ENCODE measurements at places on chromosomes 4 and X. TPM values are rescaled to one million over a fixed set of nuclear protein-coding genes. Genes with fewer than 3 reads are reported as not detected.

PLAC8 gene
- total RNA-seq, result 258 TPM

DNA sequence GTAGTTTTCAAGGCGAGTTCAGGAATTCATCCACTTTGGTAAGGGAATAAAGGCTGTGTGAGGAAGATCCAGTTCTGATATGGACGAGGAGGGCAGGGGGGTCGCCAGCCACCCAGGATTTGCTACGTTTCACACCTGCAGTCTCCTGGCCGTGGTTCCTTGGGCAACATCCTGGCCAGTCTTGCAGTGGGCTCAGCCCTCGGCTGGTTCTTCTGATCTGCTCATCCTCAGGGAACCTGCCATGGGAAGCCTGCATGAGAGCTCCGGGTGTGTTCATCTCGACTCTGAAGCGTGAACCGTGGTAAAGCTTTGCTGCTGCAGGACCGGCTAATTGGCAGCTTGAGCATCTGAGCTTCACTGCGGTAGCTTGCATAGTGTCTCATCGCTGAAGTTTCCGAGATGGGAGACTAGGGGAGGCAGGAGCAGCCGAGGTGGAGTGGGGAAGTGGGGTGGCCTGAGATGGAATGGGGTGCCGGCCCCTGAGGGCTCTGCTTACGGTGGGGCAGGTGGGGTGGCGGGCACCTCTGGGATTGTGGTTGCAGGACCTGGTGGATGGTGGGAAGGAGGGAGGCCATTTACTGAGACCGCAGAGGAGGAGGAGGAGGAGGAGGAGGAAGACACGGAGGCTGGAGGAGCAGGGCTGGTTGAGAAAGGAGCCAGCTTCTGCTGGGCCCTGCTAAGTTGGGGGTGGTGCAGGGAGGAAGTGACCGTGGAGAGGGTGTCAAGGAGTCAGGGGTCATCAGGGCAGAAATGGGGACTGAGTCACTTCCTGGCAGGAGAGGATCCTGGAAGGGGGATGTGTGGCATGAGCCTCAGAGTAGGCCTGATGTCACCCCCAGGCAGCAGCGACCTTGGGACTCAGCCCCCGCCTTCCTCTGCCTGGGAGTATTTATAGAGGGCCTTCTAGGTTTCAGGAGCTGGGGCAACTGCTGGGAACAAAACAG is 213.1 kb upstream of the PSAPL1 start:
- peaks cover 21% of the 10 kb centered on the region for H3K4me1 ChIP-seq
- DNase-seq, result no peak
- H3K4me3 ChIP-seq, result no peak overlapping the region
- peaks cover 13% of the 10 kb centered on the region for H3K27me3 ChIP-seq
- H3K36me3 ChIP-seq, result no peaks in the 10 kb centered on the region

VSIG1 gene
- 39.5 TPM for total RNA-seq

PPP2R2C gene
- not detected for total RNA-seq

DNA sequence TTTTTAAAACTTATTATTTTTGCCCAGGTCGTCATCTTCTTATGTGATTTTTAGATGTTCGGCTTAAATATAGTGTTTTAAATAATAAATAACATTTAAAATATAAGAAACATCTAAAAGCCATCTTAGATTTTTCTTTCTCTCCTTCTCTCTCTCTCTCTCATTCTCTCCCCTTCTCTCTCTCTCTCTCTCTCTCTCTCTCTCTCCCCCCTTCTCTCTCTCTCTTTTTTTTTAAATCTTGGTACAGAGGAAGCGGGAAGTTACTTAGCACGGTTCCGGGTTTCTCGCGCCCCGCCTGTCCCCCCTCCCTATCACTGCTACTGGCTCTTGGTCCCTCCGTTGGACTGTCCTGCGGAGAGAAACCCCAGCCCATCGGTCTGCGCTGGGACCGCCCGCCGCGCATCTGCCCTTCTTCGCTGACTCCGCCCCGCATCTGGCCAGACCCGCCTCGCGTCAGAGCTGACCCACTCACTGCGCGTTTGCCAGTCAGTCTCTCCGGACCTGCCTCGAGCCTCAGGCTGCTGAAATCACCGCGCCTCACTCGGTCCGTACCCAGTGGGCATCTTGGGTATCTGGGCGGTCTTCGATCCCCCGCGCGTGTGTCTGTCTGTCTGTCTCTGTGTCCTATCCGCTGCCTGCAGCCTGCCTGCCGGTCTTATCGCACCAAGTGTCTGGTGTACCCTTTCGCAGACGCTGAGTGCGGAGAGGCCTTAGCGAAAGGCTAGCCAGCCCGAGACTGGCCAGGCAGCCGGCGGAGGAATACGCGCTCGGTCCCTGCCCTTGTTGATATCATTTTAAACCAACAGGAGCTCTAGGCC is at the start of gene PABPC5:
Gene PABPC5 (plus strand): TSS at position 489 of the 818 bp plus-strand sequence. CDS start 739 bp downstream, outside the sequence.
- no peaks in the 10 kb centered on the region for H3K36me3 ChIP-seq
- no peak for DNase-seq
- no peaks in the 10 kb centered on the region for H3K4me1 ChIP-seq
- no peaks in the 10 kb centered on the region for H3K27me3 ChIP-seq

HOPX gene
- 6.9 TPM for total RNA-seq

GRCh38 chr4:117515921-117516320 is 430.5 kb upstream of the TRAM1L1 start:
- no peak for DNase-seq
- no peaks in the 10 kb centered on the region for H3K27me3 ChIP-seq
- H3K36me3 ChIP-seq, result no peaks in the 10 kb centered on the region
- no peaks in the 10 kb centered on the region for H3K4me1 ChIP-seq

GRCh38 chr4:173424899-173425805 is 26.2 kb upstream of the SCRG1 start:
- H3K4me1 ChIP-seq, result peaks cover 14% of the 10 kb centered on the region
- H3K27me3 ChIP-seq, result no peaks in the 10 kb centered on the region
- no peak overlapping the region for H3K27ac ChIP-seq
- H3K4me3 ChIP-seq, result peak overlapping the region; percentile 83
